BJ (cell line): ENCODE measurements at places on chromosomes 2 and 18. TPM values are rescaled to one million over a fixed set of nuclear protein-coding genes. Genes with fewer than 3 reads are reported as not detected.

Gene MAPRE3
- polyA plus RNA-seq, result 12.0 and 15.3 TPM in 2 replicates

Gene CYRIA
- not detected in 2 replicates for polyA plus RNA-seq

Gene HRH4
- 0.05 TPM in 1 of 2 replicates, not detected in the other for polyA plus RNA-seq

Gene INPP5D
- polyA plus RNA-seq, result 0.26 and 0.38 TPM in 2 replicates

Gene RNU2-63P
- not detected in 2 replicates for polyA plus RNA-seq

Gene BMPR2
- polyA plus RNA-seq, result 30.9 and 54.3 TPM in 2 replicates

Gene NCK2
- polyA plus RNA-seq, result 20.6 and 32.9 TPM in 2 replicates

Gene CPS1
- polyA plus RNA-seq, result 10.9 and 21.9 TPM in 2 replicates

Gene MEP1B
- polyA plus RNA-seq, result not detected in 2 replicates

Gene UGT1A4
- not detected in 2 replicates for polyA plus RNA-seq

Gene DOK6
- 0.26 and 0.55 TPM in 2 replicates for polyA plus RNA-seq

Gene NPAS2
- 12.8 and 13.1 TPM in 2 replicates for polyA plus RNA-seq

Gene ZNF236
- polyA plus RNA-seq, result 4.5 and 5.1 TPM in 2 replicates

Gene SULT1C2
- polyA plus RNA-seq, result not detected in 2 replicates

Gene APCDD1
- polyA plus RNA-seq, result 15.3 and 32.4 TPM in 2 replicates

Gene CXCR4
- 0.05 TPM in 1 of 2 replicates, not detected in the other for polyA plus RNA-seq

Gene SKA1
- 6.2 and 9.7 TPM in 2 replicates for polyA plus RNA-seq

Gene MREG
- polyA plus RNA-seq, result 1.1 and 1.7 TPM in 2 replicates

Gene CPO
- polyA plus RNA-seq, result not detected in 2 replicates

Gene ITGB6
- 0.01 and 0.04 TPM in 2 replicates for polyA plus RNA-seq

Gene MYO3B
- 0.01 TPM in 1 of 2 replicates, not detected in the other for polyA plus RNA-seq

Gene VAMP5
- 143 and 161 TPM in 2 replicates for polyA plus RNA-seq

Gene GPR35
- polyA plus RNA-seq, result 0.10 and 0.17 TPM in 2 replicates
